ENCODE measurements at places on chromosomes 2 and 18.

DNA sequence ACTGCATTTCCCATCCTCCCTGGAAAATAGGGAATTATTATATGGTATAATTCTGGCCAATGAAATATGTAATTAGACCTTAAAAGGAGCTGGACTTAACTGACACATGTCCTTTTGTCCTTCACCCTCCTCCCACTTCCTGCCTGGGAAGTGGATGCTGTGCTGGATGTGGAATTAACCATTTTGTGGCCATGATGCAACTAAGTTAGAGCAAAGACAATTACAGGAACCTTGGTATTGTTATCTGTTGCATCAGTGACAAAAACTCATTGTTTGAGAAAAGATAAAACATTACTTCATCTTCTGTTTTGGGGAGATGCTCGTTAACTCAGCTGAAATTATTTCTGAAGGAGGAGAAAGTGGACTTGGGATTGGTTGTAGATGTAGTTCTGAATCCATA, 227.7 kb upstream of the BOD1L2 start:
- no peak for DNase-seq

DNA sequence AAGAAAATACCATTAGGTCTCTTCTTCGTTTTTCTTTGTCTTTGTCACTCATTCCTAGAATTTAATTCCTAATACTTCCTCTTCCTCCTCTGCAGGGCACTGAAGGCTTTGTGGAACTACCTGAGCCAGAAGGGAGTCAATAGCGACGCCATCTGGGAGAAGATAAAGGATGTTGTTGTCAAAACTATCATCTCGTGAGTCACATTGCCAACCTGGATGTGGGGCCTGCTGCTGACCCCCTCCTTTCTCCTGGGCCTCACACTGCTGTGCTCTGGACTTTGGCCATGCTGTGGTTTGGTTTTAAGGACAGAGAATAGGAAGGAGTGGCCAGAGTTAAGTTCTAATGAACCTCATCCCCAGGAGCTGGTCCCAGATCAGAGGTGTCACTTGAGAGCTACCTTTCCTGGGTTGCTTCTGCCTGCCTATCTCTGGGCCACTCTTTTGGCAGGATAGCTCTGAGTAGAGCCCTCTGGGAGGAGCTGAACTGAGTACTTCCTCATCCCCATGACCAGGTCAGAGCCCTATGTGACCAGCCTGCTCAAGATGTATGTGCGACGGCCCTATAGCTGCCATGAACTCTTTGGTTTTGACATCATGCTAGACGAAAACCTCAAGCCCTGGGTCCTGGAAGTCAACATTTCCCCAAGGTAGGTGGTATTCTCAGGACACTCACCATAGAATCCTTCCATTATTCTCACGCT, 33.1 kb upstream of the CYP27A1 start:
- DNase-seq: no peak

DNA sequence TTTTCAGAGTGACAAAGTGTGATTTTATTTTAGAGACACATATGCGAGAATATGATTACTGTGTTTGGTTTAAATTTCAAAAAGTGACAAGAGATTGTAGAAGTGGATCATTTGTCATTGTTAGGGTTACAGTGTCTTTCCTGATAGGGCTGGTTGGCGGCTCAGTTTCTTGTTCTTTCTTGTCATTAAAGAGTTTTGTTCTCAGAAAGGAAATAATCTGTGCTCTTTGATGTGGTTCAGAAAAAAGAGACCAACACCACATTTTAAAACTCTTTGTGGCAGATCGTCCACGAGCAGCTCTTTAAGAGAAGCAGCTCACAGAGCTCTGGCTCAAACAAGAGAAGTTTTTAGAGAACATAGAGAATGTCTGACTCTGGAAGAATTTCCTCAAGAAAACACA, 45.6 kb upstream of the ZNF532 start:
- DNase-seq: peak; percentile 72

- peak; percentile 58 for DNase-seq
Measured at GRCh38 chr2:158457826-158458616, 1.3 kb downstream of the PKP4 start.

- DNase-seq: no peak
Measured at GRCh38 chr18:58496937-58497336, 132.0 kb downstream of the ALPK2 start.

GRCh38 chr2:215677481-215677880, 241.6 kb upstream of the FN1 start:
- DNase-seq: no peak

GRCh38 chr18:31657823-31658669, 26.3 kb downstream of the B4GALT6 start:
- DNase-seq: peak; percentile 44

GRCh38 chr2:187466129-187466792, 18.2 kb upstream of the CALCRL start:
- no peak for DNase-seq

DNA sequence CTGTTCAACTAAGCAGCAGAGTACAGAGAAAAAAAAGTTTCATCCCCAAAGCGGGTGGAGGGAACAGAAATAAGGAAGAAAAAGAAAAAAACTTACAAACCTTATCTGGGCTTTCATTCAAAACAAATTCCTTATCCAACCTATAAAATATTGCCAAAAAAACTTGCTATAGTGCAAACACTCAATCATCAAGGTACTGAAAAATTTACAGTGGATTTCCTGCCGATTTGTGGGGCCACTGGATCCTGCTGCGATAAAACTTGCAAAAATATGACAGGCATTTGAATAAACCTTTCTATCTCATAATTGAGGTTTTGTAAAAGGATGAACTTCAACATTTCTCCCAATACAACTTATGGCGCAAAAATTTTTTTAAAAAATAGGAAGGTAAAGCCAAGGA, 77.0 kb downstream of the ZNF521 start:
- DNase-seq: no peak

DNA sequence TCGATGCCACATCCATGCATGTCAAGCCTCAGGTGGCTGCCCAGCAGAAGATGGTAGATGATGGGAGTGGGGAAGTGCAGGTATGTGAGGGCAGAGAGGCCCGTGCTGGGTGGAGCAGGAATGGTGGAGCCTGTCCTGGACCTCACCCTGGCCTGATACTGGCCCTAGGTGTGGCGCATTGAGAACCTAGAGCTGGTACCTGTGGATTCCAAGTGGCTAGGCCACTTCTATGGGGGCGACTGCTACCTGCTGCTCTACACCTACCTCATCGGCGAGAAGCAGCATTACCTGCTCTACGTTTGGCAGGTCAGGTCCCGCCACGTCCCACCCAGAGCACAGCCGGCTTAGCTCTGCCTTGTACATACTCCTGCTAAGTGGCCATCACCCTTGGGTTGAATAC, 13.0 kb downstream of the VIL1 start:
- no peak for DNase-seq

GRCh38 chr2:23476786-23477185, 91.8 kb downstream of the KLHL29 start:
- no peak for DNase-seq

All from GM13977 (cell line).